ENCODE measurements at places on chromosomes 1 and 21.

- no peak for DNase-seq
Observed at GRCh38 chr1:234559902-234560676, 49.9 kb downstream of the IRF2BP2 start.

GRCh38 chr1:1397839-1398523, 1.2 kb downstream of the CCNL2 start:
- no peak for DNase-seq

GRCh38 chr1:180930687-180931086, 18.0 kb downstream of the KIAA1614 start:
- DNase-seq: peak; percentile 24

GRCh38 chr21:42865776-42866160, 13.6 kb downstream of the WDR4 start:
- no peak for DNase-seq

DNA sequence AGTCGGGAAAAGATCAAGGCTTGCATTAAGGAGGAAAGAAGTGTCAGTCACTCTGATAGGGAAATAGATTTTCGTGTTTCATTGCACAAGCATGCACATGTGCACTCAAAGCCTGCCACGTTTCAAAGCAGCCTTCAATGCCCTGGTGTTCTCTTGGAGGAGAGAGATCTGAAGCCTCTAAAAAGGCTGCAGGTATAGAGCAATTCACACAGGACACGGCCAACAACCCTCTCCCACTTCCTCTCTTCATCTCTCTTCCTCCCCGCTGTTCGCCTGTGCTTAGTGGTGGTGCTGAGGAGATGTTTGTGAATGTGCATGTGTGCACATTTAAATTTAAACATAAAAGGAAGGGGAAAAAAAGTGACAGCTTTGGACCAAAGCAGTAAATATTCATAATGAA, 117.7 kb downstream of the NUF2 start:
- DNase-seq: no peak

DNA sequence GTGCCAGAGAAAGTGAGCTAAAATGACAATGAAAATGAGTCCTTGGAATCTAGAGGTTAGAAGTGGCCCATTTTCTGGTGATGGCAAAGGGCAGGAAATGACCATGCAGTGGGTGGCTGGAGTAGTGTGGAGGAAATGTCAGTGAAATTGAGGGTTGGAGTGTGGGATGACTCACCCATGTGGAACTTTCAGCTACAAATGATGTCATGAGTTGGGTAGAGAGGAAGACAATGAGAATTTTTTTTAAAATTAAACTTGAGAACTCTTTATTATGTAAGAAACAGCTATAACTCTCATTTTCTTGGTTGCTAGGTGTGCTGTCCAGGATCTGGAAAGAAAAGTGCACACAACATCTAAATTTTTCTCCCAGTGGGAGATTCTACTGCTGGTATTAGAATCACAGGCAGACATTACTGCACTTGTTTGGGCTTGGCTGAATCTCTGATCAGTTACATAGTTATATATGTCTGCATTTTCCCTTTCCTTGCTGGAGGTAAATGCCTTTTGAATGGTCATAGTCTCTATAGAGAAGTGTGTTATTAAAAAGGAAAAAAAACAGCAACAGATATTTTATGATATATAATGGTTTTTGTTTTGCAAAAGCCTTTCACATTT, 56.8 kb upstream of the GNG12 start:
- DNase-seq: no peak

- peak; percentile 39 for DNase-seq
Observed at GRCh38 chr1:246002725-246003441, 504.2 kb downstream of the SMYD3 start.

DNA sequence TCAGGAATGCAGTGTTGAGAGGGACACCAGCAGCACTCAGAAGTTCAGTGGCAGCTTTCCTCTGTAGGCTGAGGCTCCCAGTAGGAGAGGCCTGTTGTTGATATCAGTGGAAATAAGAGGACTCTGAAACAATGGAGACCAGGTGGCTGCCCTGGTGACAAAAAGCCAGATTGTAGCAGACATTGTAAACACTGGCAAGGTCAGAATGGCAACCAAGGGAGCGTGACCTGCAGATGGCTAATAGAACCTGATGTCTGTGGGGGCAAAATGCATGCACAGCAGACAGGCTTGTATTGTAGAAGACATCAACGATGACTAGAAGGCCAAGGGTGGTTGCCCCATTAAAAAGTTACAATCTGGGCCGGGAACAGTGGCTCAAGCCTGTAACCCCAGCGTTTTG, 53.1 kb upstream of the GPR37L1 start:
- DNase-seq: peak; percentile 39

GRCh38 chr21:38714999-38715398, 90.7 kb upstream of the ETS2 start:
- DNase-seq: no peak

DNA sequence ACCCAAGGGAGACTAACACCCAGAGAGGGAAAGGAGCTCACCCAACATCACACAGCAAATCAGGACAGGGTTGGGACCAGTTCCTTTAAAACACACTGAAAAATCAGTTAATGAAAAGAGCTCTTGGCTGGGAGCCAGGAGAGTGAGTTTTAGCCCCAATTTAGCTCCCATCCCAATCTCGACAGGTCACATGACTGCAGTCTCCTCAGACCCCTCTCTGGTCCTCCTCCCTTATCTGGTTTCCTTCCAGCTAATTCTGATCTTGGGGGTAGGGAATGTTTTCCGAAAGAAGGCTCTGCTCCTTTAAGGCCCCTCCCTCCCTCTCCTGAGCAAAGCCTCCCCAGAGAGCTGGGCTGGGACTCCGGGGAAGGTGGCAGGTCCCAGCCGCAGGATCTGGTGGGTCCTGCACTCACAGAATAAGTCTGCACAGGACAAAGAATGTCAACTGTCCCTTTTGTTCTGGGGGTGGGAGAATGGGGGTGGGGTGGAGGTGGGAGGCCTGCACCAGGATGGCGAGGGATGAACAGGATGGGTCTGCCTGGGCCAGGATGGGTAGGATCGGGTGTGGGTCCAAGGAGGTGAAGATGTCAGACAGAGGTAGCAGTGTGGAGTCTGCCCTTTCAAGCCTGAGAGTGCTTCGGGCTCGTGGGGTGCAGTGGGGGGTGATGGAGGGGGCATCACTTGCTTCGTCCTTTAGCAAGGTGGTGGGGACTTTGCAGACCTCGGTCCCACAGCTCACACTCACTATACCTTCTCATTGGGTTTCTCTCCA, 57.3 kb upstream of the SSBP3 start:
- no peak for DNase-seq

DNA sequence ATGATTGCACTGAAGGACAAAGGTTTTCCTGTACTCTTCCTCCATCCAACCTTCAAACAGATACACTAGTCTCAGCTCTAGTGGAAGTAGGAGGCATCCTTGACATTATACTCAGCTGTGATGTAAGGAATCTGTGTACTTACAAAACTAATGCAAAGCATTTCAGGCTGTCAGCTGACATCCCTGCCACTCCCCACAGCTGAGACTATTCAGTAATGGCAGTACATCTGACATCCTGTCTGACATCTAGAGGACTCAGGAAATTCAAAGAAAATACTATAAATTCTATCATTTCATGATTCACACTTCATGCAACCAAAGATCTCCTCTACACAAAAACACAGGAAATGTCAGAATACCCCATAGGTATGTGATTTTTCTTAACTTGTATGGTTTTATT, 325.8 kb downstream of the SMYD3 start:
- no peak for DNase-seq

DNA sequence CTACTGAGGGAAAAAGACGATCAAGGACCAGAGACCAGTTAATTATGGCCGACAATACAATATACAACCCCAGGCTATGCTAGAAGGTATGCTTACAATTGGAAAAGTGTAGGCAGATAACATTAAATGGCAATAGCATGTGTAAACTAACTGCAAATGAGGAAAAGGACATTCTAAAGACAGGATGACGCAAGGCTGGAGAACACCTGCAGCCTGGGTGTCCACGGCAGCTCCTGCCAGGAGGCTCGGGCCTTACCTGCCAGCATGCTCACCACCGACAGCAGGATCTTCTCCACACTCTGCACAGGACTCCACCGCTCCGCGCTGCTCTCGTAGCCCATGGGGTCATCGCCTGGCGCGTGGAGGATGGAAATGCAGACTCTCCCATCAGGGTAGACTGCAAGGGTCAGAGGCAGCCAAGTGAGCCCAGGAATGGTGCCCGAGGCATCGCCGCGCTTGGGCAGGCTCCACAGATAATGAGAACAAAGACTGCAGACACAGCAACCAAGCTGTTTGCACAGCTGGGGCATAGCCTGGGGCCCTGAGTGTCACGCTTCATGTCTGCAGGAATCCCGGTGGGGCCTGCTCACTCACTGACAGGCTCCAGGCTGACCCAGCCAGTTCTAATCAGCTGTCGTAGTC, 28.2 kb downstream of the UBE2G2 start:
- DNase-seq: peak; percentile 91

- no peak for DNase-seq
Observed at GRCh38 chr1:158095737-158096335, 84.9 kb upstream of the CD1D start.

DNA sequence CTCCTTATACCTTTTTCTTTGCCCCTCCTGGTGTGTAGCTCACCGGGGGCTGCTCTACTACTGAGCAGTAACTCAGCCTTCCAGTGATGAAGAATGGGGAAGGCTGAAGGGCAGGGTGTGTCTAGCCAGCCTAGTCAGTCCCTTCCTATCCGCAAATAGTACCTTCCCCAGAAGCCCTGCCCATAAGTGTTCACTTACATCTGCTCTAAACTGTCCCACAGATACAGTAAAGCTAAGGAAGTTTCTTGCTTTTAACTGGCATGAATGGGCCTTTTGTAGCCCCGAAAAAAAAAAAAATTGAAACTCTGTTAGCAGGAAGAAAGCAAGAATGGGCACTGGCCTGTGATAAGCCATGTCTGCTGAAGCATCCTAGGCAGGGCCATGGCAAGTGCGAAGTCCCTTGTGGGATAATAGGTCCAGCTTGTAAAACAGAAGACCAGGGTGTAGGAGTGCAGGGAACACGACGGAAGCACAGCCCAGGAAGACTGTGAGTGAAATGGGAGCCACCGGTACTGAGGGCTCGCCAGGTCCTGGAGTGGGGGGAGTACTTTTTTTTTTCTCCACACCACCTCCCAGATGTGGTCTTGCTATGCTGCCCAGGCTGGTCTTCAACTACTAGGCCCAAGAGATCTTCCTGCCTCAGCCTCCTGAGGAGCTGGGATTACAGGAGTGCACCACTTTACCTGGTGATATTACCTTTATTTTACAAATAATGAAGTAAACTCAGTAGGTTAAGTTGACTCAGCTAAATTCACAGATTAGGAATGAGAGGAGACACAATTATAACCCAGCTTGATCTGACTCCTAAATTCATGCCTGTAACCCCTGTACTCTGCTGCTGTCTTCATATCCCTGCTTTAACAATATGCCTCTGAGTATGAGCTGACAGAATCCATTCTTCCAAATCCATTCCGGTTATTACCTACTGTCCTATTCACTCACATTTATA, 347.5 kb downstream of the SMYD3 start:
- DNase-seq: no peak

- DNase-seq: no peak
Observed at GRCh38 chr1:203045821-203046594, 19.7 kb downstream of the PPFIA4 start.

DNA sequence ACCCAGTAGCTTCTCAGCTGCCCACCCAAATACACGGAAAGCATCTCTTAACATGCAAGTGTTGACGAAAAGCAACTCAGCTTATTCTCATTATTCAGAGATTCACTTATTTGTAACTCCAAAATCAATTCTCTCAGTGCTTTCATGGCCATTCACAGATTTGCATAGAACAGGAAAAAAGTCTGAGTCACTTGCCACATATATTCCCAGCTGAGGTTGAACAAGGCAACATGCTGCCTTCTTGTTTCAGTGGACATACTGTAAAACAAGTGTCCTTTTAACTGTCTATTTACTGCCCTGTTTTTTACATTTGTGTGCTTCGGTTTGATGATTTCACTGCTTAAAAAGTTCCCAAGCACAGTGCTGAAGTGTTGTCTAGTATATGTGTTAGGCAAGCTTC, 273.0 kb downstream of the LTN1 start:
- DNase-seq: no peak

- no peak for DNase-seq
Observed at GRCh38 chr1:53112271-53112774, 30.1 kb downstream of the SLC1A7 start.

- peak; percentile 74 for DNase-seq
Observed at GRCh38 chr1:155255243-155256007, at the start of gene ENTREP3. Gene ENTREP3 (minus strand): TSS chr1:155255483. CDS start chr1:155254877, 606 bp downstream.

DNA sequence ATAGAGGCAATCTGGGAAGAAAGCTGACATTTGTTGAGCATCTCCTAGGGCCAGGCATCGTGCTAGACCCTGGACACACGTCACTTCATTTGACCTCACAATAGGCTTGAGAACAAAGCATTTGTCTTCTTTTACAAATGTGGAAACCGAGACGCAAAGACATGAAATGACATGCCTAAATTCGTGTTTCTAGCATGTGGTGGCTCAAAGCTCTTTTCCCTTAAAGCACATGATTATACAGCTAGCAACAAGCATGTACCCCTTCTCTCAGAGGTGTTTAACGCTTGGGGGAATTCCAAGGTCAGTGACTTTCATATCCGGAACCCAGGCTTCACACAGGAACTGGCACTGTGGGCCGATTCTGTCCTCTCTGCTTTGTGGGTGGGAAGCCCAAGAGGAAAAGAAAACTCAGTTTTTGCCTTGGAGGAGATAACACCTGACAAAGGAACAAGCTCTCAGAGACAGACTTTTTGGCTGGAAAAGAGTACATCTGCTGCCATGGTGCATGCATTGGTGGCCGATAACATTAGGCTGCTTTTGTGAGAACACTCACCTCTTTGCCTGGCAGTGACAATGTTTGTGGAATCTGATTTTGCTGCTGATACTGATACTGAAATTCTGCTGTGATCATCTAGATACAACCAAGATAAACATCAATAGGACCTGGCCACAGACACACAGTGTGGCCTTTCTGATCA, 15.4 kb upstream of the CD2 start:
- no peak for DNase-seq

- no peak for DNase-seq
Observed at GRCh38 chr1:31798433-31799195, 17.2 kb downstream of the SPOCD1 start.

All from SHP77 treated with DMSO at 0.1 percent for 48 hours (cell line).